Stimulated activated CD4-positive, alpha-beta T cell treated with anti-CD3 and anti-CD28 coated beads, Interleukin-12 subunit alpha, Interleukin-12 subunit beta, amount 100 ng/mL, for 24 hours (primary cell): ENCODE measurements at places on chromosomes 4 and X.

DNA sequence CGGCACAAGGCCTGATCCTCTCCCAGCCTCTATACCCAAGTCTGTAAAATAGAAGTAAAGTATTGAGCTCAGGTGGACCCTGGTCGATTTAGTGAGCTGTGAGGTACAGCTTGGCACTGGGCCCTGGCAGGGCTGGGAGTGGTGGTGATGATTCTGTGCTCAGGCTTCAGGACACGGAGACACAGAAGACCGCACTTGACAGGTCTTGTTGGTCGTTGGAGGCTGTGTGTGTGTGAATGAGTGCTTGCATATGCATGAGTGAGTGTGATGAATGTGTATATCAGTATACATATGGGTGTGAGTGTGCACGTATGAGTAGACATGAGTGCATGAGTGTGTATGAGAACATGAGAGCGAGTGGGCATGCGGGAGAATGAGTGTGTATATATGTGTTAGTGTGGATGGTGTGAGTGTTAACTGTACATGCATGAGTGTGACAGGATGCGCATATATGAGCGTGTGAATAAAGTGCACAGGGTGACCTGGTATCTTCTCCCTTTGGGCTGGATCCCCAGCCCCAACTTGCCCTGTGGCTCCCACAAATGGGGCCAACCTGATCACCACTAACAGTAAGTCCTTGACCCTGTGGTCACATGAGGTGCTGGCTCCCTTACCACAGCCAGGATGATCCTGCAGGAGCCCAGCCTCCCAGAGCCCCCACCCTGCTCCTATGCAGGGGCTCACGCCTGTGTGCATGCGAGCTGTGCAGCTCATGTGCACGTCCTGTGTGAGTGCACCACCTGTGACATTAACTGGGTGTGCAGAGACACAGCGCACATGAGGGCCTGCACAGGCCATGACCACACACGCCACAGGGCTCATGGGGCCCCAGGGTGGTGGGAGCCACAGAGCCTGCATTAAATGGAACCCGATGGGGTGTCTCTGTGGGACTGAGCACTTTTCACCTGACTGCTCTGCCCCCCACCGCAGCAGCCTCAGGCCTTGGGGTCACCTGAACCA is 20.8 kb downstream of the SH3BP2 start:
- no peak for DNase-seq

GRCh38 chr4:16070203-16070602 is 13.6 kb downstream of the PROM1 start:
- DNase-seq: no peak

GRCh38 chr4:153466081-153466948 is at the start of gene TMEM131L:
TSS of gene TMEM131L (plus strand) at chr4:153466360. CDS start at chr4:153466398, 38 bp downstream.
- DNase-seq: peak; percentile 53

DNA sequence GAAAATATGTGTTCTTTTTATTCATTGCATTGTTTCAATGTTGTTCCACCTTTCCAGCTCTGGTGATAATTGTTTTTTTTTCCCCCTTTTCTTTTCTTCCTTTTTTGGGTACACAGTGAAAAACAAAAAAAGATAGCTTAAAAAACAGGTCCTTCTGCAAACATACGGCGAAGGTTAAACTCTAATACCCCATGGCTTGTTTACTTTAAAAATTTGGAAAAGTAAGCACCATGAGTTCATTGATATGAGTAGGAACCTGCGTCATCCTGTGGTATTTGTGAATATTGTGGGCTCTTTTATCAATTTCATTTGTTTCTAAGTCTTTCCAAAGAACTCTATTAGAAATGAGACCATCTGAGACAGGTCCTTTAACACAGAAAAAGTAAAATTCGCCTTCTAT is 123.5 kb downstream of the CHRNA9 start:
- no peak for DNase-seq

DNA sequence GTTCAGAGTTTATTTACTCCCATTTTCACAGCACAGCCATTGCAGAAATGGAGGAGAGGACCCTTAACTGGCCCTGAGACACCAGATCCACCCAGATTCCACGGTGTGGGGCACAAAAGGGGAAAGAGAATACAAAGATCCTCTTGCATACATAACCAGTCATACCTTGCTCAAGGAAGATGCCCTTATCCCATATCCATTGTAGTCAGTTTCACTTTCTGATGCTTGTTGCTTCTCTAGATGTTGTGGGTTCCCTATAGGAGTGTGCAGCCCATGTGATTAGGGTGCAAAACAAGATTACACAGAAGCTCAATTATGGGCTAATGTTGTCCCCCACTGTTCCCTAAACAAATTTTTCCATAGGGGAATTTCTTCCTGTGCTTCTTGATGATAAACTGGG is 1309.0 kb upstream of the PABPC4L start:
- no peak for DNase-seq

DNA sequence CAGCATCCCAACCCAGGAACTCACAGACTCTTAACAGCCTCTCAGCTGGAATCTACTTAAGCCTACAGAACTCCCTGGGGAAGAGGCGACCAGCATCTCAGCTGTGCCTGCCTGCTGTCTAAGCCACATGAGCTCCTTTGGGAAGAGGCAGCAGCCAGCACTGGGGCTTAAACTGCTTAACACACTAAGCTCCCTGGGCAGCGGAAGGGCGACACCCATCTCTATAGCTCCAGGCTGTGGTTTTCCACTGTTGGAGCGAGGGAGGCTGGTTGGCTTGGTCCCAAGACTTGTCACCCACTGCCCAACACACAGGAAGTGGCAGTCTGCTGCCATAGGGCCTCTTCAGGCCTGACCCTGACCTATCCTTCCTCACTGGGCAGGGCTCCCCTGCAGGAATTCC is 1544.1 kb upstream of the ADGRL3 start:
- DNase-seq: no peak

GRCh38 chr4:83362492-83363329 is 28.1 kb upstream of the HPSE start:
- no peak for DNase-seq
